ENCODE measurements at places on chromosomes 1 and 21.

- no peak for DNase-seq
These were observed 8.6 kb downstream of the AGO3 start for GRCh38 chr1:35939484-35939883.

- DNase-seq, result no peak
These were observed 20.6 kb upstream of the MRPS14 start for GRCh38 chr1:175043824-175044223.

DNA sequence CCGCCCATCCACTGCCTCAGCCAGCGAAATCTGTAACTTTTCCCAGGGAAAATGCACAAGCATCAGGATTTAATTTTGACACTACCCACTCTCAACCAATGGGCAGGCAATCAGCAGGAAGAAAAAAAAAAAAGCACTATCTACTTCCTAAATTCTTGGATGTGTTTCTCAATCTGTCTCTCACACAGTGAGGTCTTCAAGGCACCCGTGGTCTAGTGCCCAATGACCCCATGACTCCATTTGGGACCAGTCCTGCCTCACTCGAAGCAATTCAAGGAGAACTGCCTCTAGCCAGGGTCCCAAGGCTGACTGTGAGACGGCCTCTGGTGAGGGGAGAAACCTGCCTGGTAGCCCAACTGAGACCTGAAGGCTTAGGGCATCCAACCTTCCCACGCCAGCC lies 35.9 kb downstream of the CSF1 start:
- no peak for DNase-seq

DNA sequence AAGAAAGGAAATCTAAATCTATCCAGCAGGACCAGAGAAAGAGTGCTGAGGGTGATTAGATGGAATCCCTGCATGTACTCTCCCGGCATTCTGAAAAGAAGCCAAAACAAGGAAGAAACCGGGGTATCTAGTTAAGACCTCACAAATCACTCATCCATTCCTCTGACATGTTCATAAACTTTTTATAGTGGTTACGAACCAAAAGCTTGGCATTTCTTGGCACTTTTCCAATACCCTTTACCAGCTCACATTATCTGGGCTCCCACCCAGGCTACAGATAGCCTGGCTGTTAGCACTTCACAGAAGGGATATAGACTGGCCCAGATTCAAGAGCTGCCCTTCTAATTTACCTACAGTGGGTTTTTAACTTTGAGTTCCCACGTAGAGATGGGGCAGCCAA lies 1.8 kb upstream of the C1orf74 start:
- DNase-seq, result no peak

DNA sequence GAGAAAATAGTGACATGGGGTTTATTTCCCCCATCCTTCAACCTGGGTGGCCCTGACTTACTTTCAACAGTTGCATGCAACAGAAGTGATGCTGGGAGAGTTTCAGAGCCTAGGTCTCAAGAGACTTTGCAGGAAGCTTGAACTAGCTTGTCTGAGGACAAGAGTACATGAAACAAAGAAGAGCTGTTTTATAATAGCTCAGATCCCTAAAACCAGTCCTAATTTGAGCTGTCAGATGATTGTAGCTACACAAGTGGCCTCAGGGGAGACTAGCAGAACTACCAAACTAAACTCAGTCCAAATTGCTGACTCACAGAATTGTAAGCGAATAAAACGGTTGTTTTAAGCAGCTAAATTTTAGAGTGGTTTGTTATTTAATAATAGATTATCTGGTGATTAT lies 17.1 kb downstream of the RC3H1 start:
- DNase-seq, result peak; percentile 32
